ENCODE measurements at places on chromosomes 2 and 18.

DNA sequence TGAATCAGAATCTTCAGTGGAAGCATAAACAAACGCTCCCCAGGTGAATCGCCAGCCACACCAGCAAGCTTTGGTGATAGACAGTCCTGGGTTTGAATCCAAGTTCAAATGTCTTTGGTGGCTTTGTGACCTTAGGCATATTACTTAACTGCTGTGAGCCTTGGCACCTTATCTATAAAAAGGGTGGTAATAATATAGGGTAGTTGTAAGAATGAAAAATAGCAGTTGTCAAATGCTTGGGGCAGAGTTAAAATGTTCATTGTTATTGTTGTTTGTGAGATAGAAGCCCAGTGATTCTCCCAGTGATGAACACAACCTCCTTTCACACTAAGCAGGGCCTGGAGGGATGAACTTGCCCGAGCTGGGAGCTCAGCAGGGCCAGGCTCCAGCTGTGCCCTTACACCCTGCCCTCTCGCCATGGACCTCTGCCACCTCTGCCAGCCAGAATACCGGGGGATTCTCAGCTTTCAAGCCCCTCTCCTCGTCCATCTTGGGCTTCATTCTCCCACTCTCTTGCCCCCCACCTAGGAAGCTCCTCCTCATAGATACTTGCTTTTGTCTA lies 6.1 kb upstream of the TMBIM1 start:
- DNase-seq, result no peak

GRCh38 chr2:68791914-68792313 lies 57.3 kb downstream of the ARHGAP25 start:
- DNase-seq, result no peak

DNA sequence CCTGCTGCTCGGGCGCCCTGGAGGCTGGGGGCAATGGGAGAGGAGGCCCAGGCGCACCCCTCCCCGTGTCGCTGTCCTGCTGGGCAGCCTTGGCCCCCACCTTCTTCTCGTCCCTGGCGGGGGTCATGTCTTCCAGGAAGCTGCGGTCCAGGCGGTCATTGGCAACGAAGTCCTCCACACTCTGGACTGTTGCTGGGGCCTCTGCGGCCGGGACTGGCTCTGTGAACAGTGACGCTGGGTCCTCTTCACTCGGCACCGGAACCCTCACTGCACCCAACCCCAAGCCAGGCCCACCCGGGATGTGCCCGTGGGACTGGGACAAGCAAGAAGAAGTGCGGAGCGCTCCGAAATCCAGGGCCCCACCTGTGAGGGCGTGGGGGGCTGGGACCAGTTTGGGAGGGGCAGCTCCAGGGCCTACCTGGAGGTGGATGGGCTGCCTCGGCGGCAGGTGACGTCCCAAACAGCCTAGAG lies 308.0 kb downstream of the CCDC74A start:
- no peak for DNase-seq

DNA sequence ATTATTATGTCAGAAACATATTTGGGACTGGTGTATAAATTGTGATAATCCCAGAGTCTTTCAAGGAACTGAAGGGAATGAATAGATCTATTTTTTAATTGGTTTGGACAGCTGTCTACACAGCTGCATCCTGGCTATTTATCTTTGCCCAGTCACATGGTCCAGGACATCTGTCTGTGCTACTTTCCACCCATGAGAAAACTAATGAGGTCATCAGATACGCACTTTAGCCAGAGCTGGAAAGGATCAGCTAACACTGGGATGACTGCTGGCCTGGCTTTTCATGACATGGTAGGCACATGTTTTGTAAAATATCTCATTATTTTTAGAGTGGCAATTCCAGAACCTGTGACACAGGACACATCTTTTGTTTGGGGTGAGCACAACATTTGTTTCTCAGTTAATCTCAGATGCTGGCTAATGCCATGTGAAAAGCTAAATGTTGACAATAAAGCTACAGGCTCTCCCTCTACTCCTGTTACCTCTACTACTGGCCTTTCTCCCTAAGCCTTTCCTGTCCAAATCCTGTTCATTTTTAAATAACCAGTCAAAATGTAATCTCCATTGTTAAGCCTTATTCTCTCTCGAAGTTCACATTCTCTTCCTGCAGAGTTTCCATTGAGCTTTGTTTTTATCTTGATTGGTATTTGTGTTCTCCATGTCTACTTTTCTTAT lies 500.7 kb downstream of the RIT2 start:
- DNase-seq, result no peak

DNA sequence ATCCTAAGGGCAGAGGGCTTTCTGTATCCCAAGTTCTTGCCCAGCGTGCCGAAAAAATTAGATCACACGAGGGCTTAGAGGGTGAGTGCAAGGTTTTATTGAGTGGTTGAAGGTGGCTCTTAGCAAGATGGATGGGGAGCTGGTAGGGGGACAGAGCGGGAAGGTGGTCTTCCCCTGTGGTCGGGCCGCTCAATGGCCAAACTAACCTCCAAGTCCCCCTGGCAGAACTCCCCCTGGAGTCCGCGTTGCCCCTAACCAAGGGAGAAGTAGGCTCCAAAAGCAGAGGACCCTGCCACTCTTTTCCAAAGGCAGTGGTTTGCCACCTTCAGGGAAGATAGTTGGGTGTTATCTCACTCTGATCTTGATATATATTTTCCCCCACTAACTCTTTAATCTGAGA lies 63.4 kb downstream of the LYPD1 start:
- DNase-seq, result no peak
